HAP-1 (cell line): ENCODE measurements at places on chromosomes 13 and 19.

- DNase-seq, result no peak
These were observed 518.4 kb upstream of the SLITRK1 start for GRCh38 chr13:84400706-84401105.

DNA sequence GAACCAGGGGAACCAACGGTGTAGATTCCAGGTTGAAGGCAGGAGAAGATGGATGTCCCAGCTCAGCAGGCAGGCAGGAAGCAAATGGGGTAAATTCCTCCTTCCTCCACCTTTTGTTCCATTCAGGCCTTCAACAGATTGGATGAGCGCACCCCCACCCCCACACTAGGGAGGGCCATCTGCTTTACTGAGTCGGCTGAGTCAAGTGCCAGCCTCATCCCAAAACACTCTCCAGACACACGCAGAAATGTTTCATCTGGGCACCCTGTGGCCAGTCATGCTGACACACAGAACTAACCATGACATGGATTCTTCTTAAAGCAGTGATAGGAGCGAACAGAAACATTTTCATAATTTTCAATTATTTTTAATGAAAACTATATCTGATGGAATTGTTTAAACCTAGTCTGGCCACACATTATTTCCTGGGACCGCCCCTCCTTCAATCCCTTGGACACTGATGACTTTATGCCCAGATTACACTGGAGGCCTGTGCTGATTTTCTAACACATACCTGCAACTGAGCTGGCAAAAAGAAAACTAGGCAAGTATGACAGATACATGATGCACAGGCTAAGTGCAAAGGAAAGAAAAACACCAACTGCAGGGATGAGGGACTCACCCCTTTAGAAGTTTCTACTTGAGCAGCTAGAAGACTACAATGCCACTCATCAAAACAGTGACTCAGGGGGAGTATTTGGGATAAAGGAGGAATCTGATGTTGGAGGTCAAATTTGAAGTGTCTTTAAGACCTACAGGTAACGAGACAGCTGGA is 154.2 kb downstream of the TNFRSF19 start:
- DNase-seq, result no peak

DNA sequence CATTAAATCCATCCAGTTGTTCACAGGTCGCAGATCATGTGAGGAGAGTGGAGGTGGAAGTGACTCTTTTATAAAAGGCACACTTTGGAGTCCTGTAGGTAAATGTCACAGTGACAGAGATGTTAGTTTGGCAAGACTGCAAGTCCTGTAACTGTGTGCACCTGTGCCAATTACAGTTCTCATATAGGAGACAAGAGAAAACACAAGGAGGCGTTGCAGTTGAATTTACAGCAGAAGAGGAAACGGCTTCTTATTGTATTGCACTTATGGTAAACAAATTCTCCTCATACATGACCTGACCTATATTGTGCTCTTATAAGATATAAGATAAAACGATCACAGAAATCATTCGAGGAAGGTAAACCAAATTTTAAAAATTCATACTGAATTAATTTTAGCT is 732.8 kb upstream of the SLC10A2 start:
- no peak for DNase-seq

- DNase-seq, result no peak
These were observed 76.2 kb upstream of the TNFSF11 start for GRCh38 chr13:42497798-42498197.

DNA sequence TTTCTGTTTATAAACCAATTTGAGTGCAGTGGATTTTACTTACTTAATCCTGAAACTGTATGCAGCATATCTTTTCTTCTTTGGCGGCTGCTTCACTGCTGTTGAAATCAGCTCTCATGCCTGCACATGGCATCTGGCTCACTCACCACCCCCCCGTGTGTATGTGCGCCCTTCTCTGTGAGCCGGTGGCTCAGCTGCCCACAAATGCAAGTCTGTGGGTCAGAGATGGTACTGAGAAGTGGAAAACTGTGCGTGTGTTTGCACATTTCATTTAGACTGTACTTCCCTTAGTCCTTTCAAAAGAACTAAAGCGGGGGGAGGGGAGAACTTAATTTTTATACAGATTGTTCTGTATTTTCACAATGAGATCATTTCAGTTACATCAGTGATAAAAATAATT is 307.6 kb downstream of the SHISA2 start:
- no peak for DNase-seq

DNA sequence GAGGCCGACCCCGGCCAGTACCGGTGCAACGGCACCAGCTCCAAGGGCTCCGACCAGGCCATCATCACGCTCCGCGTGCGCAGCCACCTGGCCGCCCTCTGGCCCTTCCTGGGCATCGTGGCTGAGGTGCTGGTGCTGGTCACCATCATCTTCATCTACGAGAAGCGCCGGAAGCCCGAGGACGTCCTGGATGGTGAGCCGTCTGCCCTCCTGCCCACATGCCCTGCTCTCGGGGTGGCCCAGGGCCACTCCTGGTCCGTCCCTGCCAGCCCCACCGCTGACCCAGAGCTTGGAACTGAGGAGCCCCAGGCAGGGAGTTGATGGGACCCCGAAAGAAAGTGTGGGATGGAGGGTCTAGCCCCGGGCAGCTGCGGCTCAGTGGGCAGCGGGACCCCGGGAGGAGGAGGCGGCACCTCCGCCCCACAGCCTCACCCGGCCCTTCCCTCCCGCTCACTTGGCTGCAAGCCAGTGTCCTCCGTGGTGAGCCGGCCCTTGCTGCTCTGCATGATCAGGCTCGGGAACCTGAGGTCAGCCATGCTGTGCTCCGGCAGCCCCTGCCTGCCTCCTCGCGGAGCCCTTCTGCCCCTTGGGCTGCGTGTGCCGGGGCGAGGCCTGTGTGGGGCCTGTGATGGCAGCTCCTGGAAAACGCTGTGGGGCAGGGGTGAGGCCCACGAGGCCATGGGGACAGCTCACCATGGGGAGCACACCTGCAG is 8.1 kb upstream of the HCN2 start:
- DNase-seq, result no peak

- no peak for DNase-seq
These were observed 48.0 kb downstream of the RFX2 start for GRCh38 chr19:6062274-6062673.

DNA sequence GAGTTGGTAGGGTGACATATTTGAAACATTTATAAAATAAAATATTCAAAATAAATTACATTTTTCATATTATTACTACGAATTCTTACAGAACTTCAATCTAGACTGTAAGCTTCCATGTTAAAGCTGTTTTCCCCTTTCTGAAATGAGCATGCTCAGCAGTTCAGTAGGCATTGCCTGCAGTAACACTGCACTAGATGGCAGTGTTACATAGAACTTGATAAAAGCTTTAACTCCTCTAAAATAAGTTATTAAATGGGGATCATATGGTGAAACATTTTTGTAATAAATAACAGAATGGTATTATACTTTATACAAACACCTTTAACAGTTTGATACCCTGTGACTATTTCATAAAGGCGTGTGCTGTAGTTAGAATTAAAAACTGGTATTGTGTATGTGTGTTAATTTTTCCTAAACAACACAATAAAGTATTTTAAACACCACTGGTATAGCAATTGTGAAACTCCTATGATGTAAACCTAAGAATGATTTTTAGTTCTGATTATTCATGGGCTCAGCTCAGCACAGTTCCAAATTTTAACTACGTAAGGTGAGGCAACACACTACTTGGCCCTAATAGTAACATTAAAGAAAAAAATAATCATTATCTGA is 11.6 kb upstream of the GPR18 start:
- DNase-seq, result no peak

- no peak for DNase-seq
These were observed 33.0 kb downstream of the KCTD4 start for GRCh38 chr13:45167611-45168554.

DNA sequence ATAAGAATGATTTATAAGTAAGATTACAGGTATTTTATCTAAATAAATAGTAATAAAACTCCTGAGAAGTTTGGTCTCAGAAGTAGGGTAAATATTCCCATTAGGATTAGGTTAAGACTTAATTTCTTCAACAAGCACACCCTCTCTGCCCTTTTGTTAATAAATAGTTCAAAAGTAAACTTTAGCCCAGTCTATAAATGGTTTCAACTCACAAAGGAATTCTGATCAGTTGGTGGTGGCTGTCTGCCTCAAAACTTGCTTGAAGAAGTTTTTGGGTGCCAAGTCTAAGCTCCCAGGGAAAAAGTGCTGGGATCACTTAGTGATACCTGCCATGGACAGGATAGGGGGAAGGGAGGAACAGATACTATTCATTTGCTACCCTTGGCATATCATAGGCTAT is 22.9 kb downstream of the MBNL2 start:
- no peak for DNase-seq

GRCh38 chr13:111411919-111412650 is 91.6 kb downstream of the TEX29 start:
- no peak for DNase-seq

- no peak for DNase-seq
These were observed 661.5 kb downstream of the LIG4 start for GRCh38 chr13:107553838-107554237.

DNA sequence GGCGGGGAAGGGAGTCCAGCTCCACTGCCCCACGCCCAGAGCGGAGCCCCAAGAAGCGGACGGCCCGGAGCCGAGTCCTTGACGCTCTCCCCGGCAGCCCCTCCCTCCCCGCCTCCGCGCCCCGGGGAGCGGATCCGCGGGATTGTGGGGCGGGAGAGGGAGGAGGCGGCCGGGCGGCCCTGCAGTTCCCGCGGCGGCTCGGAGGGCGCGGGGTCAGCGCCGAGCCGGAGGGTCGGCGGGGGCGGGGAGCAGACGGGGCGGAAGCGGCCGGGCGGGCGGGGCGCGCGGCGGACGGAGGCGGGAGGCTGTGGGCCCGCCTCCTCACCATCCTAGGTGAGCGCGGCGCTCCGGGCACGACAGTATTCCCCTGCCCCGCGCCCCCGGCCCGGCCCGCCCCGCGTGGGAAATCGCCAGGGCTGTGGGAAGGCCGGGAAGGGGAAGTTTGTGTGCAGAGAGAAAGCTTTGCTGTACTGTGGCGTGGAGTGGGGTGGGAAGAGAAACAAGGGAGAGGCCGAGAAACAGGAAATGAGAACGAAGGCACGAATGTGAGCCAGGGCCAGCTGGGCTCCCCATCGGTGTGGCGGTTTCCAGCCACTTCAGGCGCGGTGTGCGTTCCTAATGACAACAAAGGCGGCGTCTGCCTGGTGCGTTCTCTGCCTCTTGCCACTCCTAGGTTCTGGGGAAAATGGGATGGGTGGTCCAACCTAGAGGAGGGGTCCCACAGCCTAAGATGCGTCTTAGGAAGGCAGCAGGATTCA is 1.3 kb upstream of the KLF12 start:
- DNase-seq, result peak; percentile 54

- DNase-seq, result no peak
These were observed 60.1 kb upstream of the PEG3 start for GRCh38 chr19:56900573-56901097.

DNA sequence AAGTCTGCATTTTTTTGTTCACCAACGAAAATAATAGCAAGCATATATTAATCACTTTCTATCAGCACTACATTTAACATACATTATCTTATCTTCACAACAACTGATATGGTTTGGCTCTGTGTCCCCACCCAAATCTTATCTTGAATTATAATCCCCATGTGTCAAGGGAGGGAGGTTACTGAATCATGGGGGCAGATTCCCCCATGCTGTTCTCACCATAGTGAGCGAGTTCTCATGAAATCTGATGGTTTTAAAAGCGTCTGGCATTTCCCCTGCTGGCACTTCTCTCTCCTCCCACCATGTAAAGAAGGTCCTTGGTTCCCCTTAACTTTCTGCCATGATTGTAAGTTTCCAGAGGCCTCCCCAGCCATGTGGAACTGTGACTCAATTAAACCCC is 235.7 kb upstream of the RXFP2 start:
- DNase-seq, result no peak

GRCh38 chr19:10797541-10798256 is 38.3 kb downstream of the TMED1 start:
- DNase-seq, result no peak
